Keratinocyte (primary cell): ENCODE measurements at places on chromosomes 16 and 17.

- no peak for DNase-seq
Measured at GRCh38 chr17:9363440-9364350, 211.9 kb downstream of the STX8 start.

GRCh38 chr16:19696328-19696727, 21.7 kb downstream of the KNOP1 start:
- DNase-seq, result no peak

- no peak for DNase-seq
Measured at GRCh38 chr16:57801098-57801808, 1.0 kb downstream of the KIFC3 start.

DNA sequence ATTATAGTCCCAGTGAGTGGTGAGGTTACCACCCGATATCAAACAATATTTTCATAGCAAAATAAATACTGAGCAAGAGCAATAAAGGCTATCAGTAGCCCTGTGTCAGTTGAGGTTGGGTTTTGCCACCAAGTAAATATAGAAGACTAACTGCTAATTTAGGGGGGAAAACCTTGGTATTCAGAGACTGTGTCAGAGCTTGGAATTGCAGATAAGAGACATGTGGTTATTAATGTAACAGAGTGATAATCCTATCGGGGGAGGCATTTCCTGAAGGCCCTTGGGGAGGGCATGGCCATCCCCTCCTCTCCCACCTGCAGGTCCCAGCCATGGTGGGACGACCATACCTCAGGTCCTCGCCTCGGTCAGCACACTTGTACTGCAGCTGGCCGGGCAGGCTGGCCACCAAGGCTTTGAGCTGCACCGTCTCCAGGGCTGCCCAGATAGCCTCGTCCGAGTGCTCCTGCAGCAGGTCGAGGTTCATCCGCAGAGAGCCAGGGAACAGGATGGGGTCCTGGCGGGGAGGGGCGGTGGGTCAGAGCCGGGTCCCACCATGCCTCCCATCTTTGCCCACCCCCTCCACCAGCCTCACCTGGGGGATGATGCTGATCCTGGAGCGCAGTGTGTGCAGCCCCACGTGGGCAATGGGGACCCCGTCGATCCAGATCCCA, 68.9 kb downstream of the ABCC6 start:
- DNase-seq, result no peak

- no peak for DNase-seq
Measured at GRCh38 chr16:983044-984030, 1.8 kb downstream of the SOX8 start.

DNA sequence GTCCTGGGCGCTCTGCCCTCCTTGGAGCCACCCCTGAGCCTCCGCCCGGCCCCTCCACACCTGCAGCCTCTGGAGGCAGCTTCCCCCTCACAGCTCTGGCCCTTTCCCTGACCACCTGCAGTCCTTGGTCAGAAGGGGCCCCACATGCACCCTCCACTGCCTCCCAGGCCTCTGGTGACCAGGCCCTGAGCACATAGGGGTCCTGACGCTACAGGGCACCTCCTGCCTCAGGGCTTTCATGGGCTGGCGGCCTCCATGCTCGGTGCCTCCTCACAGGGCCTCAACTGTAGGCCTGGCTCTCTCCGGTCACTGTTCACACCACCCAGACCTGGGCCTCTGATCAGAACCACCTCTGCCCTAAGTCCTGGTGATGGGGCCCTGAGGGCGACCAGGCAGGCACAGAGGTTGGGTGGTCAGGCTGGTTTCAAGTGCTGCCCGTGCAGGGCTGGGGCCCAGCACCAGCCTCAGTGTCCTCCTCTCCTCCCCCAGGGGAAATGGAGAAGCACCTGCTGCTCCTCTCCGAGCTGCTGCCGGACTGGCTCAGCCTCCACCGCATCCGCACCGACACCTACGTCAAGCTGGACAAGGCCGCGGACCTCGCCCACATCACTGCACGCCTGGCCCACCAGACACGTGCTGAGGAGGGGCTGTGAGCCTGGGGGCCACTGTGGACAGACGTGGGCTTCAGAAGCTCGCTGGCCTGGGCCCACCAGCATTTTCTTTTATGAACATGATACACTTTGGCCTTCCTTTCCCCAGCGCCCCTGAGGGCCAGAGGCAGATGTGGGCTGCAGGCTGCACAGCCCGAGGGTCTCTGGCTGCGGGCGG, 3.9 kb downstream of the APRT start:
- no peak for DNase-seq
